ENCODE measurements at places on chromosomes 4 and X.

GRCh38 chrX:56800801-56801200, 71.8 kb downstream of the NBDY start:
- DNase-seq, result no peak

- DNase-seq, result no peak
Observed at GRCh38 chrX:136193771-136194170, 46.4 kb downstream of the FHL1 start.

DNA sequence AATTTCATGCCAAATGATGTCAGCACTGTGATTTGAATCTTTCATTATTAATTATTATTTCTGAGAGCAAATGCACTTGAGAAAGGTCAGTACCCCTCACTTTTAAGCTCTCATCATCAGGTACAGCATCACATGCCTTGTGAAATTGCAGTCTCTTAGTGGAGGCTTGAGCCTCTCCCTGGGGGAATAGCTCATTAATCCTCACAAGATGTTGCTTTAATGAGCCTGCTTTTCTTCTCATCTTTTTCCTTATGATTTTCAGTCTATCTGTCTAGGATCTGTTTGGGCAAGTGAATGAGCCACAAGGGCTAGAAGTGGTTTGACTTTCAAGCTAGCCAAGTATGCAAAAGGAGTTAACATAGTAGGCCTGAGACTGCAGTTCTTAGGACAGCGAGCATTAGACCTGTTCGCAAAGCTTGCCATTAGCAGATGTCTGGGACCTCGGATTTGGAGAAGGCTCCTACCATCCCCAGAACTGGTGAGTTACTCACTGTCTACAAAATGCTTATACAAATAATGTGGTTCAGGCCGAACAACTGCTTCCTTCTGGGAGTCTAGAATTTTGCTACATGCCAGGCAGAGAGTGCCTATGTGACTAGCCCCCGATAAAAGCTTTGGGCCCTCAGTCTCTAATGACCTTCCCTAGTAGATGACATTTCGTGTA, 174.5 kb downstream of the IL15 start:
- DNase-seq, result no peak

DNA sequence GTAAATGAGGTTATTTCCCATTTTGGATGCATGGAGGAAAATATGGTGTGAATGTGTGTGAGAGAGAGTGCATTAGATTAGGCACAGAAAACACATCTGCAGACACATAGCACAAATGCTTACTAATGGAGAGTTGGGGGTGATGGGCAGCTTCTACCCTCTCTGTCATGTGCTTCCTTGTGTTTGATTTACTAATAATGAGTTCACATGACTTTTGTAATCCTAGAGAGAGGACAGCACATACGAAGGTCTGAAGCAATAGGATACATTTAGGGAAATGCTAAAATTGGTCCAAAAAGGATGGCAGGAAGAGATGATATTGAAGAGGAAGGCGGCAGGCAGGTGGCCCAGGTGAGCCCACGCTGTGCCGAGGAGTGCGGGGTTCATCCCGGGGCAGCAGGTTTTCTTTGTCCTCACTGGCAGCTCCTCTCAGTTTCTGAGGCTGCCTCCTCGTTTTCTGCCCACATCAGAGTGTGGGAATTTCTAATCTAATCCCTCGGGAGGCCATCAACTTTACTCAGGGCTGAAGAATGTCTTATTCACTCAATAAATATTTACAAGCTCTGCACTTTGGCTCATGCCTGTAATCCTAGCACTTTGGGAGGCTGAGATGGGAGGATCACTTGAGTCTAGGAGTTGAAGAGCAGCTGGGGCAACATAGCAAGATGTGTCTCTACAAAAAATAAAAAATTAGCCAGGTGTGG, 15.9 kb upstream of the MAP9 start:
- DNase-seq, result no peak

- no peak for DNase-seq
Observed at GRCh38 chr4:182141061-182141460, 102.1 kb upstream of the TENM3 start.

GRCh38 chrX:10516781-10517322, 103.5 kb downstream of the MID1 start:
- no peak for DNase-seq

- DNase-seq, result no peak
Observed at GRCh38 chr4:4185528-4185927, 41.2 kb downstream of the OTOP1 start.

GRCh38 chr4:12118651-12119213, 690.0 kb upstream of the HS3ST1 start:
- no peak for DNase-seq

DNA sequence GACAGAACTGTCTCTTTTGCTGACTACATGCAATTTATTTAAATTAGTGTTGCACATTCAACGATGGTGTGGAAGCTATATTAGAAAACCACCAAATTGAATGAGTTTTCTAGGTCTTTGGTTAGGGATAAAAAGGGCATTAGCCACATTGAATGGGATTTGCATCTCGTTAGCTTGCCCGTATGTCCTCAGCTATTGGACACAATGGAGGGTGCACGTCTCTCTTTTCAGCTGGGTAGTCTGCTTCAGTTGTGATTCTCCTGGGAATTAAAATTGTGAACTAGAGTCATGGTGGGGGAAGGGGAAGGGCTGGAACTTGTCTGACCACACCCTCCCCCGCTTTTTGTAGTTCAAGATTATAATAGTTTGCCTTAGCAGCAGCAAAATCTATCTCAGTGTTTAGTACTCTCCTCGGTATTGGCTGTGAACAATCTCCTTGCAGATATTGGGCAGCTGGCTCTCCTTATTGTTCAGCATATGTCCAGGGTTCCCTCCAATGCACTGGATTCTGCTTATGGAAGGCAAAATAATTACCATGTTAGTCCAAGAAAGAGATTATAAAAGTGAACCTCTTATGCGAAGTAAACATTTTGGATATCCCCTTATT, 23.3 kb downstream of the TRIM2 start:
- DNase-seq, result no peak

GRCh38 chrX:19569121-19569805, 54.0 kb upstream of the MAP3K15 start:
- no peak for DNase-seq

GRCh38 chrX:7614616-7615015, 228.4 kb upstream of the VCX start:
- DNase-seq, result no peak

- DNase-seq, result no peak
Observed at GRCh38 chr4:121148000-121148399, 16.1 kb downstream of the TNIP3 start.

- DNase-seq, result no peak
Observed at GRCh38 chr4:41525129-41525528, 12.8 kb upstream of the LIMCH1 start.
